ENCODE measurements at places on chromosomes 7 and 10.

GRCh38 chr7:54705436-54705835 is 53.6 kb downstream of the SEC61G start:
- no peak for DNase-seq

DNA sequence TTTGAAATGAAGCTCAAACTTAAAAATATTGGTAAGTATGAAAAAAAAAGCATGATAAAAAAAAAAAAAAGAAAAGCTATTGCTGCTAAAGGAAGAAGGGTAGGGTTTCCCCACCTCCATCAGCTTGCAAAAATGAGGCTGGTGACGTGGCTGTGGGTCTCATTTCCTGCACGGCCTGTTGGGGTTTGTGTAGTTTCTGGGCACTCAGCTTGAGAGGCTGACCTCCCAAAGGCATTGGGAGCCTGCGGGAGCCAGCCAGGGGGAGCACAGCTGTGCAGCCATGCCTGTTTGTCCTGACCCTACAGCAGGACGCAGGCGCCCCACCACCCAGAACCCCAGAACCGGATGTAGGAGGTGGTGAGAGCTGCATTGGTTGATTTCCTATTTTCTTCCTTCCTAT is 48.8 kb upstream of the CARD11 start:
- DNase-seq = peak; percentile 45

DNA sequence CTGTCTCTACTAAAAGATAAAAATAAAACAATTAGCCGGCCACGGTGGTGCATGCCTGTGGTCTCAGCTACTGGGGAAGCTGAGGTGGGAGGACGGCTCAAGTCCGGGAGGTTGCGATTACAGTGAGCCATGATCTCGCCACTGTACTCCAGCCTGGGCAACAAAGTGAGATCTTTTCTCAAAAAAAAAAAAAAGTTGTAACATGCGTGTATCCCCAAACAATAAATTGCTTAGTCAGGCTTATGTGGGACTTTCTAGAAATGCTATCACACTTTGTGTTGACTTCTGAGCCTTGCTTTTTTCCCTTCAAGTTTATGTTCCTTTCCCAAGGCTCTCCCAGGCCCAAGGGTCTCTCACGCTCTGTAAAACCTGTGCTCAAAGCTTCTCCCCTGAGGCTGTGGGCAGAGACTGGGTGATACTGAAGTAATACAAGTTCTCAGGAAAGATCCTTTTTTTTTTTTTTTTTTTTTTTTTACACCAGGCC is 88.0 kb upstream of the TNS3 start:
- no peak for DNase-seq

GRCh38 chr10:4086131-4086898 is 301.3 kb upstream of the KLF6 start:
- DNase-seq = no peak

GRCh38 chr10:67808704-67809103 is 29.3 kb downstream of the DNAJC12 start:
- no peak for DNase-seq

- DNase-seq = no peak
These were observed 73.1 kb upstream of the SAMD8 start for GRCh38 chr10:75038335-75038734.

- no peak for DNase-seq
These were observed 284.1 kb upstream of the NPSR1 start for GRCh38 chr7:34373940-34374339.

DNA sequence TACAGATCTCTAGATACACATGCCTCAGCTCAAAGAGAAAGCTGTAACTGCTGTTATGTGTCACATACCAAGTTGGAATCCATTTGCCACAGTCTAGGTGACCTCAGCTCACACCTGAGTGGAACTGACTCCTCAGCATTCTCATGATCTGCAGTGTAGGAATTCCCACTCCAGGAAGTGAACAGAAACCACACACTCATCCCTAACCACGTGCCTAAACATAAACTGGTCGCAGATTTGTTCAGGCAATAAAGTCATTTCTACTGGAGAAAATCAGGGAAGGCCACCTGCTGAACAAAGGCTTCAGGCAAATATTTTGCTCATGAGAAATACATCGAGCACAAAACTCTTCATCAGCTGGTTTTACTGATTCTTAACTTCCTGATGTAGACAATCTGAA is 23.0 kb upstream of the ZMYND11 start:
- no peak for DNase-seq

DNA sequence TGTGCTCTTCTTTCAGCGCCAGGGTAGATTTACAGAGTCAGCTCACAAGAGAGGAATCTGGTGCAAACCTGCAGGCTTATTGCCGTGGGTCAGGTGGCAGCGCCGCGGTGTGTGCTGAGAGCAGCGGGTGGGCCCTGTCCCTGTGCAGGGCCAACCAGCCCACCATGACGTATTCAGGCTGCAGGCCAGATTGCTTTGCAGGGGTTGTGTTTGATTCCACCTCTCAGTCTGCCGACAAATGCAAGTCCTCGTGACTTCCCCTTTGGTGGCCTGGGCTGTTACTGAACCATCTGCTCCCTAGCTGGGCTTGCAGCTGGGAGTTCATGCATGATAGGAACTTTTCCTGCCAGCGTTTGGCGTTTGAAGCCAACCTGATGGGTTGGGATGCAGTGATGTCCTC is 66.7 kb upstream of the LEP start:
- DNase-seq = no peak

DNA sequence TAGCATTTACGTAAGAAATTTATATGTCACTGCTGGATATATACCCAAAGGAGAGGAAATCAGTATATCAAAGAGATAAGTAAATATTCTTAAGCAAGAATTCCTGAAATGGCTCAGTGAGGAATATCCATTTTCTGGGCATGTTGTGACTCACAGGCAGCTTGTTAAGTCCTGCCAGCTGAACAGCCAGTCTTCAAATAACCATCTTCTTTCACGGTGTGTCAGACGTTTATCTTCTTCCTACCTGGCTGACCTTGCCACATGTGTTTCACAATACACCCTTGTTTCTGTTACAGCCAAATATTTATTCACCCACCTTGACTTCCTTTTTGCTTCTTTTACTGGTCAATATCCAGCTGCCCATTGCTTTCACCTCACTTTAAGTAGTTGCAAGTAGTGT is 648.1 kb downstream of the ANKRD7 start:
- no peak for DNase-seq

DNA sequence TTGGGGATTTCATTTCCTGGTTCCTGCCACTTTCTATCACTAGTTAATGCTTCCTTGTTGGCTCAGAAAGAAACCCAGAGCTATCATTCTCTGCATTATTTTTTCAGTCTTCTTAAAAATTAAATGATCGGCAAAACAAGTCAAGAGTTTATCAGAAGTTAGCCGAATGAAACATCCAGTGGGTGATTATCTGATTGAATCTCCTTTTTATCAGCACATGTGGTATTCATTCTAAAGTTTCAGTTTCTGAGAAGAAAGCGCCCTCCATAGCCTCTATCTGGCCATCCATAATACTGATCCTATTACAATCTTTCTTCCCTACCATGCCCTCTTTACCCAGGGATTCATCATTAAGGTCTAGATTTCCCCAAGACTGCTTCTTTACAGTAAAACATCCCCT is 71.8 kb downstream of the OSBPL3 start:
- DNase-seq = no peak

- no peak for DNase-seq
These were observed 69.2 kb upstream of the PPP2R2D start for GRCh38 chr10:131831561-131831960.

GRCh38 chr10:46329690-46330016 is 42.9 kb downstream of the ANTXRL start:
- no peak for DNase-seq

DNA sequence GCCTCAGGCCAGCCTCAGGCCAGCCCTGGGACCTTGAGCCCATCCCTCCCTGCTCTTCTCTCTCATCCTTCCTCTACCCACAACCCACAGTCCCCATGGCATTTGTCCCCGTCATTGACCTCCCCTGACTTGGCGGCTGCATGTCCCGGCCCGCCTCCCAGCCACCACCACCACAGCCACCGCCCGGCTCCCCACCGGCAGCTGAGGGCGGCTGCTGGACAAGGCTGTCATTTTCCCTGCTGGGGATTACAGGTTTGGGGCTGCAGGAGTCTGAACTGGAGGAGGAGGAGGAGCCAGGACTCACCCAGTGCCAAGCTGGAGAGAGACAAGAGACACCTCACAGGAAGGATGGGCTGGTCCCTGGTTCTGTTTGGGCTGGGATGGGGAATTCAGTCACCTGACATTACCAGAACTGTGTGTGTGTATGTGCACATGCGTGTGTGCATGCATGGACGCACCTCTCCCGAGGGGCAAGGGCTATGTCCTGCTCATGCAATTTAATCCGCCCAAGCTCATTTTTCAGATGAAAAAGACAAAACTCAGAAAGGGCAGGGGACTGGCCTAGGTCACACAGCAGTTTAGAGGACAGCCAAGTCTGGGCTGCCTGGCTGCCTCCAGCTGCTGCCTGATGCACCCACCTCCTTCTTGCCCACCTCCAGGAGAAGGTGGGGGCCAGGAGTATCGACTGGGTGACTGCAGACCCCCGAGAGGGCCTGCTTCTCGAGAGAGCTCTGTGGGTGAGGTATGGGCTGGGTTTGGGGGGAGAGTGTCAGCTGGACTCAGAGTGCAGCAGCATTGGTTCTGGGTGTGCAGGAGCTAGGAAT is 113.1 kb downstream of the ZMIZ1 start:
- no peak for DNase-seq

DNA sequence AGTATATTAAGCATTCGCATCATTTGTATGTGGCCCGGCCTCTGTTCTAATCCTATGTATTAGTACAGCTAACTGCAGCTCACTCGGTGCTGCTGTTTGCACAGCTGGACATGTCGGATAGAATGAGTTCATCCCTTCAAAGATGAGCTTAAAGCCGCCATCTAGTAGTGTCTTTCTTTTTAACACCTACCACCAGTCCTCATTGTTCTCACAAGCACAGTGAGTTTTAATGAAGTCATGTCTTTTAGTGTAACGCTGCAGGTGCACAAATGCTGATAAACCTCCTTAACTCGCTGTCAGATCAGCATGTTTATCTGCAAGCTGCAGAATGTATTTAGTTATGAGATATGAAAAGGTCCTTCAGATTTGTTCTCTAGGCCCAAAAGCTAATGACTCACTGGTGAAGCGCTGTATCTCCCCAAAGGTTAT is 247.5 kb downstream of the MTERF1 start:
- DNase-seq = no peak

GRCh38 chr10:49539320-49539885 is 482 bp upstream of the ERCC6 start:
- no peak for DNase-seq

- DNase-seq = no peak
These were observed 33.3 kb upstream of the PON1 start for GRCh38 chr7:95357623-95358022.

- DNase-seq = no peak
These were observed 2.3 kb upstream of the CREB5 start for GRCh38 chr7:28409716-28410627.

DNA sequence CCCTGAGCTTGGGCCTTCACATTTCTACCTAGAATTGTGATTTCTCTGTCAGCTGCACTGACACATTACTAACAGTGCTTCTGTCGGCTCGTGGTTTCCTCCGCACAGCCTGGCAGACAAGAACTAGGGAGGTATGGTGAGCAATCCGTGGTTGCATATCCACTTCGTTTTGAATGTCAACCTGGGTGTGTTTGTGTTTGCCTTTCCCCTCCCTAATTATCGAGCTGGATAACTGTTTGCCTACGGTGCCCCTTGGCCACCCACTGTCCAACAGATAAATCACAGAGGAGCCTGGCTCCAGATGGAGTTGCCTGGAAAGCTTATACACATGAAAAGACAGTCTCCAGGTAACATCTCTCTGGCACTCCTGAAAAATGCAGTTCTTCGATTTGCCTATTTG is 228.8 kb downstream of the TRIL start:
- DNase-seq = no peak

DNA sequence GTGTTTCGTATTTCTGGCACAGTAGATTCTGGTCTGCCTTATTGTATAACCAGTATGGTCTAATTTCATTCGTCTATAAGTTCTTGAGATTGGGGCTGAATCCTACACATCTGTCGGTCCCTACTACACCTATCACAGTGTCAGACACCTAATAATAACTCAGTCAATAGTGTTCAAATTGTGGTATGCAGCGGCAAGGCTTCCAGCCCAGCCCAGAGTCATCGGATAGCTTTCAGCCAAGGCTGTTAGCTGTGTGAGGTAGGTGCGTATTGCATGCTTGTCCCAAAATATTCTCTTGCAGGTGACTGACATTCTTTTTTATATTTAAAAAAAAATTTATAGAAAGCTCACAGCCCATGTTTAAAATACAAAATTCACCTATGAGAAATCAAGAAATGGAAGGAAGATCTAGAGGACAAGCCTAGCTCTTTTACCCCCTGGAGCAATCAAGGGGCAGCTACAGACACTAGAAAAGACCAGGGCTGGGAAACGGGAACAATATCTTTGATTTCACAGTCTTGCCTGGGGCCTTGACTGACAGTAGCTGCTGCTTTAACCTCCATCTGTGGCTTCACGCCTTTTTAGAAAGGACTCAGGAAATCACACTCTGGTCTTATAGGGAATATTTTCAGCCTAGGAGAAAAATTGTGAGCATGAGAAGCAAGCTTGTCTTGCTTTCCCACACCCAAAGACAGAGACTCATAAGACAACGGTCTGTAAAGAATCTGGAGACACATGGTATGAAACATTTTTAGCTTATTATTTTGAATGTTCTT is 9.5 kb upstream of the ASB4 start:
- no peak for DNase-seq

GRCh38 chr10:49645871-49646870 is 32.3 kb downstream of the CHAT start:
- DNase-seq = no peak

DNA sequence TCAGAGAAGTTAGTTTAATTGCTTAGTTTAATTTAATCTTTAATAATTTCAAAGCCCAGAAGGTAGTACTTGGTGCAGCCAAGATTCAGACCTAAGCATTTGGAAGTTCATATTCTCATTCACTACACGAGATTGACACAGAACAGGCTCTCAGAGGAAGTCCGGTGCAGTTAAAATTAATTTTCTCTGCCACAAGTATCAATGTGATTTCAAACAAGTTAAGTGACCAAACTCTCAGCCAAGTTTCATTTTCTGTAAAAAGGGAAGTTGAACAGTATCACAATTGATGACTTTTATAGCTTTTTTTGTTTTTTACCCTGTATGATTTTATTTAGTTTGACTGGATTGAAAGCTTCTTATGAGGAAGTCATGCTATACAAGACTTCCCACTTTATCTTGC is 1494.9 kb upstream of the LRRTM3 start:
- DNase-seq = no peak

DNA sequence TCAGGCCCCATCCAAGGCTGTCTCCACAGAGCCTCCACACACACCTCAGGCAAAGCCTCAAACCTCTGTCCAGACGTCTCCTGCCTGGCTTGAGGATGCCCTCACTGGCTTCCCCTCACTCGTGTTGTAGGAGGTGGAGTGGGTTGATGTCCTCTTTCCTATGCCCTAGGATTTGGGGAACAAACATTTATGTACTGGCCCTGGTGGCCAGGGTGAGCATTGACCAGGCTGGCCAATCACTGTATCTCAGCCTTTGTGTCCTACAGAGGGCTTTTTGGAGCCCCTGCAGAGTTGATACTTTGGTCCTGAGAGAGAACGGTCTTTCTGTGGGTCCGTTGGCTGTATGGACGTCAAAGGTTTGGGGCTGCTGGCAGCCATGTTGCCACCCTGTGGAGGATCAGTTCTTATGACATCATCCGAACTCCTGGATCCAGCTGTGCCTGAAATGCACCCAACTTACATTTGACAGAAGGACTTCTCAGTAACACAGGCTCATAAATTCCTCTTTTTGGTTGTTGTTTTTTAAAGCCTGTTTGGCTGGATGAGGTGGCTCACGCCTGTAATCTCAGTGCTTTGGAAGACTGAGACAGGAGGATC is 2.3 kb upstream of the GRID2IP start:
- no peak for DNase-seq

Measured in stimulated activated CD4-positive, alpha-beta T cell treated with anti-CD3 and anti-CD28 coated beads, TNF-alpha, amount 100 ng/mL, for 4 hours (primary cell).